ENCODE measurements at places on chromosomes 16 and 17.

GRCh38 chr16:24508614-24509013 is 30.8 kb upstream of the RBBP6 start:
- DNase-seq, result no peak

GRCh38 chr17:45063198-45063597 is 2.1 kb downstream of the NMT1 start:
- DNase-seq, result no peak

- DNase-seq, result no peak
These were observed 38.9 kb upstream of the NDRG4 start for GRCh38 chr16:58461056-58461455.

GRCh38 chr16:49503256-49504022 is 129.8 kb downstream of the C16orf78 start:
- no peak for DNase-seq

All from stimulated activated CD8-positive, alpha-beta memory T cell treated with anti-CD3 and anti-CD28 coated beads, Interleukin-15, amount 100 ng/mL, for 48 hours (primary cell).